Osteoblast (primary cell): ENCODE measurements at places on chromosomes 1 and 21. TPM values are rescaled to one million over a fixed set of nuclear protein-coding genes. Genes with fewer than 3 reads are reported as not detected.

The OR2T33 gene
- total RNA-seq, result not detected in 2 replicates

The ERVH48-1 gene
- not detected in 2 replicates for total RNA-seq

The FAM229A gene
- total RNA-seq, result 1.8 and 2.5 TPM in 2 replicates

The ATP6V1G3 gene
- total RNA-seq, result 0.36 TPM in 1 of 2 replicates, not detected in the other

The RNU1-4 gene
- under 0.01 TPM in 1 of 2 replicates, not detected in the other for total RNA-seq

The SELENBP1 gene
- total RNA-seq, result 28.3 and 42.0 TPM in 2 replicates

The SV2A gene
- total RNA-seq, result 20.3 and 23.2 TPM in 2 replicates

The KRTAP13-2 gene
- total RNA-seq, result not detected in 2 replicates

The TSPEAR gene
- not detected in 2 replicates for total RNA-seq

The ST6GALNAC3 gene
- under 0.01 TPM in 1 of 2 replicates, not detected in the other for total RNA-seq

The ABL2 gene
- total RNA-seq, result 87.2 and 92.2 TPM in 2 replicates

The LAMC2 gene
- total RNA-seq, result 3.3 and 3.5 TPM in 2 replicates

The IVL gene
- total RNA-seq, result not detected in 2 replicates
